Natural killer cell (primary cell): ENCODE measurements at places on chromosomes 3 and 15.

- no peak for DNase-seq
Observed at GRCh38 chr3:27454914-27455313, 29.3 kb downstream of the SLC4A7 start.

GRCh38 chr3:100395679-100396431 lies 5.0 kb downstream of the TOMM70 start:
- no peak for DNase-seq

- DNase-seq, result no peak
Observed at GRCh38 chr3:54630101-54630623, 297.7 kb downstream of the LRTM1 start.

GRCh38 chr15:43483297-43484128 lies 9.4 kb downstream of the TP53BP1 start:
- DNase-seq, result no peak

DNA sequence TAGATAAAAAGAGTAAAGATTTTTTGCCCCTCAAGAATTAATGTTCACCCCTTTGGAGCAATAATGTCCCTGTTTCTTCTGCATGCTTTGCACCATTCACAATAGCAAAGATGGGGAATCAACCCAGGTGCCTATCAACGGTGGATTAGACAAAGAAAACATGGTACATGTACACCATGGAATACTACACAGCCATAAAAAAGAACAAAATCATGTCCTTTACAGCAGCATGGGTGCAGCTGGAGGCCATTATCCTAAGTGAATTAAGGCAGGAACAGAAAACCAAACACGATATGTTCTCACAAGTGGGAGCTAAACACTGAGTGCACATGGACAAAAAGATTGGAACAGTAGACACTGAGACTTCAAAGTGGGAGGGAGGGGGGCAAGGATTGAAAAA lies 35.2 kb downstream of the AAGAB start:
- DNase-seq, result no peak

GRCh38 chr3:41498847-41499246 lies 299.5 kb downstream of the CTNNB1 start:
- no peak for DNase-seq

DNA sequence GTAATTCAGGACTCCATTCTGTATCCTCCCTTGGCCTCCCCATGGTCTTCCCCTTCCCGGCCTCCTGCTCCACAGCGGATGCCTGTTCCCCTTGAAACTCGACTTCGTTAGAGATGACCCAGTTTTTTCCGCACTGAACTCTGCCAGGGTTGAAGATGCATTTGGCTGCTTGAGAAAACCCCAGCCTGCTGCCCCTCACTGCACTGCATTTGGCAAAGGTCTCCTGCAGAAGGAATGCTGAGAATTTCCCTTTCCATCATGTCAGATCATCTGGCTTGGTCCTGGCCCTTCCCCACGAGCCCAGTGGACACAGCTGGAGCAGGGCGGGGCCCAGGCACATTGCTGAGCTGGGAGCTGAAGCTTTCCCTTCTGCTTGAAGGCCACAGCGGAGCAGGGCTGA lies 37.6 kb upstream of the RGMA start:
- DNase-seq, result no peak

GRCh38 chr3:185137821-185138220 lies 15.0 kb downstream of the C3orf70 start:
- DNase-seq, result no peak

DNA sequence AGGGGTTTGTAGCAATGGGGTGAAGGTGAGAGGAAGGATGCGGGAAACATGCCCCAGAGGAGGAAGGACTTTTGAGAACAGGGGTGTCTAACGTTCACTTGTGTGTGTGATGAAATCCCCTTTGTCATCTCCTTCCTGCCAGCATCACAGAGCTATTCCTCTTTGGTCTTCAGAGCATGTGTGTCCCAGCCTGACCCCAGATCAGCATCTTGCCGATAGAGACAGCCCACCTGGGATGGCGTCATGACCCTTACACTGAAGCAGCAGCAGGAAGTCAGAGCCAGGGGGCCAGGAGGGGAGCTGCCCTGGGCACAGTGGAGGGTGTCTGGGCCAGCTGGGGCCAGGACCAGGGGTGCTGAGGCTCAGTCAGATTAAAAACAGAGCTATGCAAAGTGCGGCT lies 29.9 kb upstream of the GRIP2 start:
- peak; percentile 25 for DNase-seq
